ENCODE measurements at places on chromosomes 13 and 19.
A peak's percentile ranks its signal among the peaks of the same experiment; 100 is the strongest.

GRCh38 chr19:48490981-48491792, 20.4 kb downstream of the LMTK3 start:
- DNase-seq: peak; percentile 41

DNA sequence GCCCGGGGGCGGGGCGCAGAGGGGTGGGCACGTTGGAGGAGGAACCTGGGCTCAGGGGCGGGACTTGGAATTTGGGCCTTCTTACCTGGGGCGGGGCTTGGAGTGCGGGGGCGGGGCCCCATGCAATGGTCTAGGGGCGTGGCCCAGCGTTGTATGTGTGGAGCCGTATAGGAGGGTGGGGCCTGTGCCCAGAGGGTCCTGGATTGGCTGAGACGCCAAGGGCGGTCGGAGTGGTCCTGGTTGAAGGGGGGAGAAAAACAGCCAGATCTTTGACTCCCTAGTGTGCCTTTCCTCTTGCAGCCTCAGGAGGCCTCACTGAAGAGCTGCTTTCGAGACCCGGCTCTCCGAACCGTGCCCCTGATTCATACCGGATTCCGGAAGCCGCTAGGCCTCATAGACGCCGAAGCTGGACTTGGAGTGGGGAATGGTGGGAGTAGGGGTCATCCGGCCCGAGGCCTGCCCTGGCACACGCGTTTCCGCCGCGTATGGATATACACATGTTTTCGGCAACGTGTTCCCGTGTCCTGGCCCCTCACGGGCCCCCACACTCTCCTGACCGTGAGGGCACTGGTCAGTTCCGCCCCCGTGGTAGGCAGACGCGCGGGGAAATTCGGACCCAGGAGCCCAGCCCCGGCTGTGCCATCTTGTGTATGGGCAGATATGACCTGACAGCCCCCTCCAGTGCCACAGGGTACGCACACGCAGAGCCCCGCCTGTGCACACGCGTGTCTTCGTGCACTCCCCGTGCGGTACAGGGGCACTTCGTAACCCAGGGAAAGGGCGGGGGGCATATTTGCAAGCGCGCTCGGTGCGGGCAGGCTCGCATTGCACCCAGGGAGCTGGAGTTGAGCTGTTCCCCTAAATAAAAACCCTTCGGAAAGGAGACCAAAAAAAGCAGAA, 661 bp upstream of the PRR12 start:
- DNase-seq: peak; percentile 87

GRCh38 chr19:17762505-17763229, 11.4 kb downstream of the FCHO1 start:
- no peak for DNase-seq

DNA sequence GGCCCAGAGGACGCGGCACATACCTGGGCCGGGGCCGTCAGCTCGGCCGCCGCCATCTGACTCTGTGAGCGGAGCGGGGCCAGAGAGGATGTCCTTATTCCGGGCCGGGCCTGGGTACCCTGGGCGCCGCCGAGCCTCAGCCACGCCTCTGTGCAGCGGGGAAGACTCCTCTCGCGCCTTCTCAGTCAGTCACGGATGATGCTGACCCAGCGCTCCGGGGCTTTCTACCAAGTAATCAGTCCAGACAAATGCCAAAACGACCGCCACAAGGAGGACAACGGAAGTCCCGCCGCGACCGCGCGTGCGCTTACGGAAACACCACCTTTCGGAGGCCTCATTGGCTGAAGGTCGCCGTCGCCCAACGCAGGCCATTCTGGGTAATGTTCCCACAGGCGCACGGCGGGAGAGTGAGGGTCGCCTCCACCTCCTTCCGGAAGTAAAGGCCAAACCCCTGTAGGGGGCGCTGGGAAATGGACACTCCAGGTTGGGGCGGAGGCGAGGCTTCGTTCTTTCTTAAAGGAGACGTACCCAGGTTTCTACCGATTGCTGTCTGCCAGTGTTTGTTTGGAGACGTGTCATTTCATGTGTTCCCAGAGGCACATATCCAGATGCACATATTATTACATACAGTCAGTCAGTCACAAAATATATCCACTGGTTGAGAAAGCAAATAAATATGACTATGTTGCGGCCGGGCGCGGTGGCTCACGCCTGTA, at the start of gene ZNF256:
Gene ZNF256 (minus strand): TSS at position 288 of the 716 bp plus-strand sequence. CDS start 232 bp downstream, at position 56.
- DNase-seq: peak; percentile 84

DNA sequence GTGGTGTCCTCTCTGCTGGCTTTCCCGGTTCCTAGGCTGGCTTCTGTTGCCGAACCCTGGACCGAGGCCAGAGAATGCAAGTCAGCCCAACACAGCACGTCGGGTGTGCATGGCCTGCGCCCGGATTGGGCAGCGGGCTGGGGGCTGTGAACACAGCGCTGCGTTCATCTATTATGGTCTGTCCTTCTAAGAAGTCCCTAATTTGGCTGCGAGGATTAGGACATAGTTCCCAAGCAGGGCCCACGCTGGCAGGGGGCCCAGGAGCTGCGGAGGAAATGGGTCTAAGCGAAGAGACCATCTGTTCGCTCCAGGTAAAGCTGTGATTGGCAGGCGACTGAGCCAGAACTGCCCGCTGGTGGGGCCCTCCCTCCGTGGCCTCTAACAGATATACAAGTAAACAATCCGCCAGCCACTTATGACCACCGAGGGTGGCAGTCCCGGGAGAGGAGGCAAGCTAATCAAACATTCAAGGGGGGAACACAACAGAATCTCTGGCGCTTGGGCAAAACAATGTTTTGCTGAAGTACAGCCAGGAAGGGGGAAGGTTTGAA, 6.0 kb downstream of the SYCE2 start:
- DNase-seq: no peak

- no peak for DNase-seq
These were observed 2.9 kb downstream of the C13orf46 start for GRCh38 chr13:113970810-113971470.

GRCh38 chr13:95137096-95137495, 164.2 kb downstream of the ABCC4 start:
- no peak for DNase-seq

- no peak for DNase-seq
These were observed 9.3 kb downstream of the ZIC5 start for GRCh38 chr13:99962242-99962641.

DNA sequence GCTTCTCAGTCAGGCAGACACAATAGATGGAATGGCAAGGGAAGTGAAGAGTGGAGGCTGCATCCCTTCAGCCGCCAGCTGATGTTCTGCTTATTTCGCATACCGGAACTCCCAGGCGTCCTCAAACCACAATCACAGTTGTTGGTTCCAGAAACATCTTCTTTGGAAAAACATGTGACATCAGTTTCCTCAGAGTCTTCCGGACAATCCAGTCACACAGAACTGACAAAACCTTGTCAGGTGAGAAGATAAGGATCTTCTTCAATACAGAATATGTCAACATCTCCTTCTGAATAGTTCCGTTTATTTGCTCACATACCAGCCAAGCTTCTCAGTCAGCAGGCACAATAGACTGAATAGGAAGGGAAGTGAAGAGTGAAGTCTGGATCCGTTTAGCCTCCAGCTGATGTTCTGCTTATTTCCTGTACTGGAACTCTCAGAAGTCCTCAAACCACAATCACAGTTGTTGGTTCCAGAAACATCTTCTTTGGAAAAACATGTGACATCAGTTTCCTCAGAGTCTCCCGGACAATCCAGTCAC, 45.1 kb upstream of the CEACAM21 start:
- DNase-seq: no peak

DNA sequence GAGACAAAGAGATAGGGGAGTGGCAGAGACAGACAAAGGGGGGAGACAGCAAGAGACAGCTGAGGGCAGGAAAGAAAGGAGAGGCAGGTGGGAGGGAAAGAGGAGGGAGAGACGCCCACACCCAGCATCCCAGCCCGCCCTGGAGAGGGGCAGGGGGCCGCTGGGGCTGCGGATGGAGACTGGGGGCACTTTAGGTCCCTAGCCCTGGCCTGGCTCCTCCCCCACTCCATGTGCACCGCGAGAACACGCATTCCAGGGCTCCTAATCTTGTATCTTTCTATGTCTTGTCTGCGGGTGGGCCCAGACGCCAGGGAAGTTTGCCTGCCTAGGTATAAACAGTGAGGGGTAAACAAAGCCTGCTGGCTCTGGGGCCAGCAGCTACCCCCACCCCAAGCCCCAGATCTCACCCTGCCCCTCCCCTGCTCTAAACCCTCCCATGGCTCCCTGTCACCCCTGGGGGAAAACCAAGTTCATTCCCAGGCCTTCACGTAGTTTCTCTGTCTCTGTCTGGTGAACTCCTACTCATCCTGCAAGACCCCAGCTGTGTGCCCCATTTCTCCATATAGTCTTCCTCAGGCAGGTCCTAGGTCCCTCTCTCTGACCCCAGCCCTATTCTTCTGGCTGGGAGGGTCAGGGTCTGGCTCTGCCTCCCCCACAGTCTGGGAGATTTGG, 5.7 kb downstream of the TLE5 start:
- DNase-seq: no peak

DNA sequence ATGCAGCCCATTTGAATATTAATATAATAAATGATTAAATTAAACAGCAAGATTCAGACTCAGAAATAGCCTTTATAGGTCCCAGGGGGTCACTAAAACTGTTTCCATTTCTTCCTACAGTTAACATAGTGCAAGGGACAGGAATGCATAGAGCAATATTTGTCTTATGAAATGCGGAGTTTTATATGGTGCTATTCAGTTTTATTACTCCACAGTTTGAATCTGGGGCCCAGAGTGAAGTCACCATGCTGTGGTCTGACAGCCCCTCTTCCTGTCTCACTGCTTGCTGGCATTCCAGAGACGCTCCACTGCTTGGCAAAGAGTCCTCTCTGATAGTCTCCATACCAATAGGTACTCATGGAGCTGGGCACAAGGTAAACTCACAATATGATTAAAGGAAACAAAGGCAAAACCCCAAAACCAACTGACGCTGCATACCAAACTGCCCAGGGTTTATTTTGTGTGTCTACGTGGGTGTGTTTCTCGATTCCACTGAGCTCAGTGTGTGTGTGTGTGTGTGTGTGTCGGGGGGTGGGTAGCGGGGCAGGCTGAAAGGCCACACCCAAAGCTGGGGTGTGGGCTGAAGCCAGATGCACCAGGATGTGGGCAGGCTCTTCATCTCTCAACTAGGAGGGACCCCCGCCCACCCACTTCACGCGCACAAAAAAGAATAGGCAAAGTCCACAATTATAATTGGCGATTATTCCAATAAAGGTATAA, 277.9 kb downstream of the TSHZ3 start:
- DNase-seq: no peak

DNA sequence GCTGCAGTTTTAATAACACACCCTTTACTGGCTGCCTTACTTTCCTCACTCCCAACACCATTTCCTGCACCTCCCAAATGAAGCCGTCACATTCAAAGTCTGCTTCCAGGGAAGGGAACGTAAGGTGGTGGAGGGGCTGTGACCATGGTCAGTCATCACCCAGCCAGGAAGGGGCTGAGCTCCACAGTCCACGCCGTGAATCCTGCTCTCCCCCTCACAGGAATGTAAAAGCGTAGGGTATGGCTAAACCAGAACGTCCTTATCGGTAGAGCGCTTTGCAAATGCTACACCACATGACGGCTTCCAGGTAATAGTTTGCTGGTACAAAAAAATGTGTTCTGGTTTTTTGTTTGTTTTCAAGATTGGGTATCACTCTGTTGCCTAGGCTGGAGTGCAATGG, 7.0 kb downstream of the NUMBL start:
- DNase-seq: no peak

DNA sequence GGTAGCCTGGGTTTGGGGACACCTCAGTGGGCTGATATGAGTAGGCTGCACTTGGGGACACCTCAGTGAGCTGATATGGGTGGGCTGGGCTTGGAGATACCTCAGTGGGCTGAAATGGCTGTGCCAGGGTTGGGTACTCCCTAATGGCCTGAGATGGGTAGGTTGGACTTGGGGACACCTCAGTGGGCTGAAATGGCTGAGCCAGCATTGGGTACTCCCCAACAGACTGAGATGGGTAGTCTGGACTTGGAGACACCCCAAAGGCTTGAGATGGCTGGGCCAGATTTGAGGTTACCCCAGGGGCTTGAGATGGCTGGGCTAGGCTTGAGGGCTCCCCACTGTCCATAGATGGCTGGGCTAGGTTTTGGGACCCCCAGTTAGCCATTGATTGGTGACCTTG, 12.1 kb downstream of the IQCN start:
- DNase-seq: no peak

GRCh38 chr19:50024719-50025021, 502 bp downstream of the VRK3 start:
- DNase-seq: no peak

DNA sequence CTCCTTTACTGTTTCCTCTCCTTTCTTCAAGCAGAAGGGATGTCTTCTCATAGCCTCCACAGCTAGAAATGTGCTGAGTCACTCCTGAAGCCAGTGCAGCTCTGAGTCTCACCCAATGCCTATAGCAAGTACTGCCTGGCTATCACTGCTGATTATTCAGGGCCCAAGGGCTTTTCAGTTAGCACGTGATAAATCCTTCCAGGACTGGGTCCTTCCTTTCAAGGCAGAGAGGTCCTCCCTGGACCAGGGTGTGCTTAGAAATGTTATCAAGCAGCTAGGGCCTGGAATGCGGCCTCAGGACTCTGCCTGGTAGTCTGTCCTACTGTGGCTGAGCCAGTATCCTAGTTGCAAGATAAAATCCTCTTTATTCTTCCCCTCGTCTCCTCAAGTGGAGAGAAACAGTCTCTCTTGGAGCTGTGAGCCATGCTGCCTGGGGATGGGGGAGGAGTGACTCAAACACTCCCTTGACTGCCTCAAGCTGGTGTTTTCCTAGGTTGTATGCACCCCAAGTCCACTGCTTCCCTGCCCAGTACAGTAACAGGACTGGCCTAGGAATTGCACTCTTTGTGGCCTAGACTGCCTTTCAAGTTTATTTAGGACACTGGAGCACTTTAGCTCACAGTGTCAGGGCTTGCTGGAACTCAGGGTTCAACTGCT, 198.7 kb upstream of the SERP2 start:
- no peak for DNase-seq

GRCh38 chr13:35496761-35497386, 20.4 kb upstream of the MAB21L1 start:
- no peak for DNase-seq

DNA sequence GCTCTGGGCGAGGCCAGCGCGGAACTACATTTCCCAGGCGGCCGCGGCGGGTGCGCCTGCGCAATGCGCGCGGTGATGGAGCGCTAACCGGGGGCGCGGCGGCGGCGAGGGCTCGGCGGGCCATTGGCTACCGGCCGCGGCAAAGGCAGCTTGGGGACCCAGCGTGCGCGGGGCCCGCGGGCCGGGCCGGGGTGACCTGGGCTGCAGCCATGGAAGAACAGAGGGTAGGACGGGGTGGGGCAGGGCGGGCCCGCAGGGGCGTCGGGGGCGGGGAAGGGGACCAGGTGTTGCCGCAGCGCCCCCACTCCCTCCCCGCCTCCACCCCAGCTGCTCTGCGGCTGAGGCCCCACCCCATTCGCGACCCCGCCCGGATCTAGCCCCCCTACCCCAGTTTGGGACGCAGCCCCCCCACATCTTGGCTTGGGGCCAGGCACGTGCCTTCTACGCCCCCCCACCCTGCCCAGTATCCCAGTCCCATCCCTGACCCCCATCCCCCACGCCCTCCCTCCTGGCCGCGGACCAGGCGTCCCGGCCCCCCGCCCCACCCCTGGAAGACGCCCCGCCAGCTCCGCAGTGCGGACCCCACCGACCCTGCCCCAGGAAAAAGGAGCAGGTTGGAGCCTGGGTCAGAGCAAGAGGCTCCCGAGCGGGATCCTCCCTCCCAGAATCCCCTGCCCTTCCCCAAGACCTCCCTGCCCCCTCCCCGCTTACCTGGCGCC, at the start of gene FSD1:
Gene FSD1 (plus strand): TSS at position 61 of the 719 bp plus-strand sequence. CDS start 149 bp downstream, at position 210.
- DNase-seq: peak; percentile 73

GRCh38 chr13:32229443-32229842, 85.7 kb downstream of the ZAR1L start:
- DNase-seq: no peak

- DNase-seq: no peak
These were observed 142.3 kb upstream of the ARGLU1 start for GRCh38 chr13:106710266-106710665.

GRCh38 chr19:44752123-44752815, 3.8 kb downstream of the BCL3 start:
- no peak for DNase-seq

GRCh38 chr13:33279414-33280278, 5.9 kb downstream of the STARD13 start:
- DNase-seq: no peak
